ENCODE measurements at places on chromosomes 11 and 22.

DNA sequence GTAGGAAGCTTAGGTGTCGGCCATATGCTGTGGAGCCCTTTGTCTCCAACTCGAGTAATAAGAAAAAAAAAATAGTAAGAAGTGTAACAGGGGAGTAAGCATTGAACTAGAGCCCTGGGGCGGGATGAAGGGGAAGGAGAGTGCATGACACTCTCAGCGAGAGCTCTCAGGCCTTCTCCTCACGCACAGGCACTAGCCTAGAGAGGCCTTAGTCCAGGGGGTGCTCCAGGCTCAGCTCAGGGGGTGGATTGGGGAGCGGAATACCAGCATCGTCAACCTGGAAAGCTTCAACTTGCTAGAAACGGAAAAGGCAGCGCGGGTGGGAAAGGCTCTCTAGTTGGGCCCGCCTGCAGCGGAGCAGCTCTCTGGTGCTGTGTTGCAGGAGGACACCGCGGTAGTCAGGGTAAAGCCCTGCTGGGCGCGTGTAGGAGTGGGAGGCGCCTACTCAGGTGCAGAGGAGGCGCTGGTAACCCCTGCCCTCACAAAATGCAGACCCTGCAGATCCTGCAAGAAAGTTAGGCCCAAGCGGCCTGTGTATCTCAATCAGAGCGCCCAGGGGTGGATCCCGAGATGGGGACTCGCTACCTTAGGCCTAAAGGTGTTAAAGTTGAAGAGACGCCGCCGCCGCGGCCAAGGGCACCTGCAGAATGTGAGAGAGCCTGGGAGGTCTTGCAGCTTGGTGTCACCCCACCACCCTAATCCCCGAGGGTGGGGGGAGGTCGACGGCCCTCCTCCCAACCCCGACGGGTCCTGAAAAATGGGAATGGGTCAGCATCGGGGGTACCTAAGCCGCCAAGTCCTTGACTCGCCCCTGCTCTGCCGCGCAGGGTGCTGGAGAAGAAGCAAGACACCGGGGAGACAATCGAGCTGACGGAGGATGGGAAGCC is 2.8 kb downstream of the SLC17A6 start:
- no peak for DNase-seq

DNA sequence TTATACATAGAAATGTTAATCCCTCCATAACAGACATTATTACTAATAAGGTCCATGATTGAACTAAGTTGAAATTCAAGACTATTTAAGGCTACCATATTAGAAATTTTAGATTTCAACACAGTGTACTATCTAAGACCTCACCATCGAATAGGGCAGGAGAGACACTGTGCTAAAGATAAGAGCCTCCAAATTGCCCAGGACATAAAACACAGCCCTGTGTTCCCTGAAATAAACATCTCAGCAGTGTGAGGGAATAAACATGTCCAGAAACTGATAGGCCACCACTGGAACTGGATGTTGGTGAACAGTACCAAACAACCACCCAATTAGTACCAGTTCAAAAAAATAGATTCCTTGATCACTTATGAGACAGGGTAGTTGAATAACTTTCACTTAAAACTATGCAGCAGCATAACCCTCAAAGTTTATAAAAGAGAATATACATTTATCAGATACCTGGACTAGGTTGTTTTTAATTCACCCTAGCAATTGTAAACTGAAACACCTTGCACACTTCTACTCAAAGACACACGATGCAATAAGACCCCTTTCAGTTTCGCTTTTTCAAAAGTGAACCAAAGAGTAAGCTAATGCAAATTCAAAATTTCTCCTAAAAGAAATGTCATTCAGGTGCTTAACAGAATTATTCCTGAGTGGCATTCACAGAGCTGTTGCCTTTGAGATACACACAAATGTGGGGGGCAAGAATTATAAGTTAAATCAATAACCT is 34.3 kb downstream of the USP28 start:
- no peak for DNase-seq

DNA sequence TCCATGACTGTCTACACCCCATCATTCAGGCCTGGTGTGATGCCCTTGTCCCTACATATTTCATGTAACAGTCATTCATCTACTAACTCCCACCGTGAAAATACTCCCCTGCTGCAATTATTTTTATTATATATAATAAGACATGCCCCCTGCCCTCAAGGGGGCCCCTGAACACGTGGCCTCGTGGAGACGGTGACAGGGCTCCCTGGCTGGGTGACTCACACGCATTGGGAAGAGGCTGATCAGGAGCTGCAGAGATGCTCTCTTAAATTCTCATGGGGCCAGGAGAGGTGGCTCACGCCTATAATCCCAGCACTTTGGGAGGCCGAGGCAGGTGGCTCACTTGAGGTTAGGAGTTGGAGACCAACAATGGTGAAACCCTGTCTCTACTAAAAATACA is 88.6 kb downstream of the ST3GAL4 start:
- DNase-seq: no peak

DNA sequence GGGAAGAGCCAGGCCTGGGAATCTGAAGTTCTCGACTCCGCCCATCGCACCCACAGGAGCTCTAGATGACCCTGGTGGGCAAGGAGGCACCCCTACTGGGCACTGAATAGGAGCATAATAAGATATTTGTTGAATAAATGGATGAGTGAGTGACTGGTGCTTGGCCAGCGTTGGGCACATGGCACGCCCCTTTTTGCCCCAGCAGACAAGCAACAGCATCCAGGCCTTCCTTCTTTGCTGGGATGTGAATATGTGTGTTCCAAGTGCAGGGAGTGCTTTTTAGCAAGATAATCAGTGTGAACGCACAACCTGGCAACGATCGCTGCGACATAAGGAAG is 443 bp upstream of the CELF1 start:
- no peak for DNase-seq

GRCh38 chr11:103420593-103420992 is 311.4 kb downstream of the DYNC2H1 start:
- peak; percentile 56 for DNase-seq

GRCh38 chr11:37282367-37282766 is 684.3 kb upstream of the RAG2 start:
- DNase-seq: no peak

DNA sequence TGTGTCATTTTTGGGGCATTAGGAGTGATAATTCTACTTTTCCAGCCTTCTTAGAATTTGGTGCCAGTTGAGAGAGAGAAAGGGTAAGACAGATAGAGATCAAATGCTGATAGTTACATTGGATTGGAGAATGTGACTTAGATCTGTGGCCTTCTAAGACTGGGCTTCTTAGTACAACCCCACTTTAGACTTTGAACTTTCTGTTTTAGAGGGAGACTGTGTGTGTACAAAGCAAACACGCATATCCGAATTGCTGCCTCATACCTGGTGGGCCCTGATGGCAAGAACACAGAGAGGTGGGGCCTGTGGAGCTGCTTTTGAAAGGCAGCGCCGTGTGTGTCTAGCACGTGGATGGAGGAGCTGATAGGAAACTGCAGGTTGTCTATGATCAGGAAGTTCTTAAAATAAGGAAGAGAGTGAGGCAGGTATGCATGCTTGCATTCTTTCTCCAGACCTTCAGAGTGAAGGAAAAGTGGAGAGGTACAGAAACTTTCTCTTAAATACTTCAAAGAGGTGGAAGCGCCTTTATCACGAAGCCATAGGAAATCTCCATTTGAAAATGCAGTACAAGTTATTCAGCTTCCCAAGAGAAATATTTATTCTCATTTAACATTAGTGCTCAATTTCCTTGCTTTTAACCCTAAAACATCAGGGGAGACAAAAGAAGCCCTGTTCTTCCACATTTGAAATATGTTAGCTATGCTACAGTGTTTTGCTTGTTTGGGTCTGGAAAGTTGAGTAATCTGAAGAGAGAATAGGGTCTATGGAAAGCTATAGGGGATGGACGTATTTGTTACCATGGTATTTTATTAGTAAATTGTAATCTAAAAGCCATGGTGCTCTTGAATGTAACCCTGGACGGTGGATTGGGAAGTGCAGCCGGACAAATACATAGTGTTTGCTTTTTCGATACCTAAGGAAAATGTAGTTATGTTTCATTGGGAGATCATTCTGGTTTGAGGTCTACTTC is 13.7 kb downstream of the PDHX start:
- no peak for DNase-seq

DNA sequence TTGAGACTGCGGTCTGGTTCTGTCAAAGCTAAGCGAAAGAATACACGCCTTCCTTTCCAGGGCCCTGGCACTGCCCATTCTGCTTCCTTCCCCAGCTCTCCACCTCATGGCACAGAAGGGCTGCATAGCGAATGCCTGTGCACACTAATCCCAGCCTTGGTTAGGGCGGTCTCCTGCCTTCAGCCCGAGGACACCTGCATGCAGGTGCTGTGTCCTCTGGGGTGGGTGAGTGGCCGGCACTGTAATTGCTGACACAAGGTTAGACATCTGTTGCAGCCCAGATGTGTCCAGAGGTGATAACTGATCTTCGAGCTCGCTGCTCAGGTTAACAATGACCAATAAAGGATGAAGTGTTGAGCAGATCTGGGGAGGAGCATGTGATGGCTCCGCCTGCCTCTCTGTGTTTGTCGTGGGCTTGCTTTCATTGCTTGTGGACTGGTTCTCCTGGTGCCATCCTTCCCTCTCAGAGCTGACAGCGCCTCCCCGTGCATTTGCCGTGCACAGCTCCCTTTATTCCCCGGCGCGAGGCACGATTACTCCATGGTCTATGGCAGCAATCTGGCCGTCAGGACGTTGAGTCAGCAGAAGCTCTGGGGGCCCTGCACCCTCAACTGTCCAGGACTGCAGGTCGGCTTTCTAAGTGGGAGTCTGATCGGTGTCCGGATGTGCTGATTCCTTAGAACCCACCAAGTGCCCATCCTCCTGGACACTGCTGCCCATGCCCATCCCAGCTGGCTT is 1088.2 kb downstream of the BRD1 start:
- DNase-seq: no peak

- peak; percentile 79 for DNase-seq
Observed at GRCh38 chr11:95680169-95680929, 109.2 kb downstream of the FAM76B start.

DNA sequence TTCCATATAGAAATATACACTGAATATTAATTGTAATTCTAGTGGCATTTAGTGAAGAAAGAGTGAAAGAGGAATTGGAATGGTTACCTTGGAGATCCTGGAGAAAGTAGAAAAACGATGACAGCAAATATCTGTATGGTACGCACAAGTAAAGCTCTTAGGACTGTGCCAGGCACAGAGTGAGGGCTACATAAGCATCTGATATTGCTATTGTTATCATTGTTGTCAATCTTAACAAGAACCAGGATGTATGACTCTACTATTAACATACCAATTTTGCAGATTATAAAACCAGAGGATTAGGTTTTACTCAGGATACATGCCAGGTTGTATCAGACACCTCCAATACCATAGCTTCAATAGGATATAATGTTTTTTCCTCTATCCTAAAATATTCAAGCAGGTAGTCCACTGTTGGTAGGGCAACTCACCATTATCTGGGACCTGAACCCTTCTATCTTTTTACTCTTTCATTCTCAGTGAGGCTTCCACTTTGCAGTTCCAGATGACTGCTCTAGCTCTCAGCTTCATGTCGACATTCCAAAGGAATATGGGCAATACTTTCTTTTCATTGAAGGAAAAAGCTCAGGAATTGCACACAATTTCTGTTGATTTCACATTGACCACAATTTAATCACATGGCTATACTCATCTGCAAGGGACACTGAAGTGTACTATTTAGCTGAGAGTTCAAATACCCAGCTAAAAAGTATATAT is 73.2 kb downstream of the RAB38 start:
- DNase-seq: no peak

DNA sequence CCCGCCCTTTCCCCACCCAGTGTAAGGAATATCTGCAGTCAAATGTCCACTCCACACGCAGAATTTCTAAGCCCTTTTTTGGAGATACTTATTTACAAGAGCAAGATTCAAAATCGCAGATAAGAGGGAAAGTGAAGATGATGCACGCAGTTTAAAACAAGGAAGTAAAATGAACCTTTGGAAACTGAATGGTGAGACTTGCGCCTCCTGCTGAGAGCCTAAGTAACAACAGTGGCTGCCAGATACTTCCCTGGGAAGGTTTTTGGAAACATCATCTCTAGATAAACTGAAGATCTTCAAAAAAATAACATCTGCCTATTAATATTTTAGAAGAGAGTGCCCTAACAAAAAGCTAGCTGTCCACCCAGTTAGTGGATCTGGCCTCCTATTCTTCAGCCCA is 963.1 kb upstream of the FAT3 start:
- DNase-seq: no peak

- DNase-seq: no peak
Observed at GRCh38 chr11:4044976-4045646, 49.5 kb upstream of the RRM1 start.

GRCh38 chr11:46389450-46390330 is 1.9 kb downstream of the CHRM4 start:
- peak; percentile 62 for DNase-seq

- no peak for DNase-seq
Observed at GRCh38 chr22:44410451-44410991, 87.5 kb downstream of the RTL6 start.

- DNase-seq: peak; percentile 20
Observed at GRCh38 chr11:75270896-75271418, 30.4 kb downstream of the TPBGL start.

DNA sequence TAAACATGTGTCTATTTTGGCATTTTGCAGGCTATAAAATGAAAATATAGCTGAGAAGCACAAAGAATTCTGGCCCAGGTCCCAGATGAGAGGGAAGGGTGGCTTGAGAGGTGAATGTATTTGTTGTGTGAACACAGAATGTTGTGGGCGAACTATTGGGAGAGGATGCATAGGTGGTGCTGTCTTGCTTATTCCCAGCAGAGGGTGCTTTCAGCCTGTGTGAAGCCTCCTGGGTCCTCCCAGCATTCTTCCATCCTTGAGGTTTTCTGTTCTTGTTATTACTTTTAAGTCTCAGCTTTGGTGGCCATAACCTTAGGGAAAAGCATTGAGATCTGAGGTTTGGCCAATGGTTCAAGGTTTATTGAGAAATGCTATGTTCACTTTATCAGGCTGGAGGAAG is 108.7 kb upstream of the SNX19 start:
- peak; percentile 61 for DNase-seq

GRCh38 chr11:41382927-41383326 is 76.5 kb downstream of the LRRC4C start:
- no peak for DNase-seq

GRCh38 chr11:85170184-85170583 is 457.0 kb downstream of the DLG2 start:
- peak; percentile 1 for DNase-seq

GRCh38 chr22:23258826-23259170 is 78.5 kb downstream of the BCR start:
- DNase-seq: no peak
